ENCODE measurements at places on chromosomes 11 and 22.

DNA sequence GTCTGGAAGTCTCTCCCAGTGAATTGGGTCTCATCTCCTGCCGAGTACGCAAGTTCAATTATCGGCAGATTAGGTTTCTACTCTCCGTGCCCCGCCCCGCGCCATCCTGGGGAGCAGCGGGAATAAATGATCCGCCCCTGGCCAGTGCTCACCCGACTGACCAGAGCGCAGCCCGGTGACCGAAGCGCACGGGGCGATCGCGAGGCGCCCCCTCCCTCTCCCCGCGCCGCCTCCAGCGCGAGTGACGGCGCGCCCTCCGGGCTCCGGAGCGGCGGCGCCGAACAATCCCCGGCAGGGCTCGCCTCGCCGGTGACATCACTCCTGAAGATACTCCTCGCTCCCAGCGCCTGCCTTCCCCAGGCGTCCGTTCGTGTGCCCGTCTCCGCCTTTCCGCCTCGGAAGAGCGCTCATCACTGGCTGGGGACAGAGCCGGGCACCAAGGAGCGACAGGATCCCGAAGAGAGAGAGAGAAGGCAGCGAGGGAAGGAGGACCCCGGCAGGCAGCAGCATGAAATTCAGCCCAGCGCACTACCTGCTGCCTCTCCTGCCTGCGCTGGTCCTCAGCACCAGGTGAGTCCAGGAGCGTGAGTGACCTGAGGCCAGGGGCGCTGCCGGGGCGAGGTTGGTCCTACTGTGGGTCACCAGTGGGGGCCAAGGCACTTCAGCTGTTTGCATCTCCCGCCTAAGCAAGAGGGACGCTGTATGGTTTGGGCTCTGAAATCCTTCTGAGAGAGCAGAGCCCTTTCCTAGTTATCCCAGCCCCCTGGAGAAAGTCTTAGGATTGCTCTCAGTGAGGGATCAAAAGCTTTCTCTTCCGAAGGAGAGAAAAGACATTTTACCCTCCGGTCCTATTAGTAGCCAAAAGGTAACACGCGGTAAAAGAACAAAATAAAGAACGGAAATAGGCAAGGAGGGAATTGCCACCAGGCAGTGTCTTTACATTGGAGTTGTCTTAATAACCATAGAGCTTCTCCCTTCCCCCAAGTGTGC, at the start of gene LUZP2:
Gene LUZP2, plus strand, starts transcription at position 318 of the 990 bp plus-strand sequence.
- peak; percentile 33 for DNase-seq

- DNase-seq, result no peak
Observed at GRCh38 chr11:85805387-85805786, 5.6 kb downstream of the SYTL2 start.

DNA sequence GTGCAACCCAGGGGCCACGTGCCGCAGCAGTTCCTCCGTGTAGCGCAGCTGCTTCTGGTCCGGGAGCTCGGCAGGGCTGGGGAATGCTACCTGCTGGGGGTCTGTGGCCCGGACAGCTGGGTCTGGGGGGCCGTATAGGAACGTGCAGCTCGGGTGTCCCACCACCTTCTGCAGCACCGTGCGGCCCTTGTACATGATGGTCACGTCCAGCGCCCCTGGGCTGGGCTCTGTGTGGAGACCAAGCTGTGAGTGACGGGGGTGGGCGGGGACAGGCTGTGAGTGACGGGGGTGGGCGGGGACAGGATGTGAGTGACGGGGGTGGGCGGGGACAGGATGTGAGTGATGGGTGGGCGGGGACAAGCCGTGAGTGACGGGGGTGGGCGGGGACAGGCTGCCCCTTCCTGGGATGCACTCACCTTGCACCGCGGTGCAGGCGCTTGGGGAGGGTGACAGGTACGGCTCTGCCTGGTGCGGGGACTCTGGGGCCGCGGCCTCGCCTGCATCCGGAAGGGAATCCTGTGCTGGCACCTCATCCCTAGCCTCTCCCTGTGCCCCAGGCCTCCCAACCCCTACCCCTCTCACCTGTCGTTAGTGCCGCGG, 2.3 kb downstream of the IRF7 start:
- DNase-seq, result peak; percentile 38

DNA sequence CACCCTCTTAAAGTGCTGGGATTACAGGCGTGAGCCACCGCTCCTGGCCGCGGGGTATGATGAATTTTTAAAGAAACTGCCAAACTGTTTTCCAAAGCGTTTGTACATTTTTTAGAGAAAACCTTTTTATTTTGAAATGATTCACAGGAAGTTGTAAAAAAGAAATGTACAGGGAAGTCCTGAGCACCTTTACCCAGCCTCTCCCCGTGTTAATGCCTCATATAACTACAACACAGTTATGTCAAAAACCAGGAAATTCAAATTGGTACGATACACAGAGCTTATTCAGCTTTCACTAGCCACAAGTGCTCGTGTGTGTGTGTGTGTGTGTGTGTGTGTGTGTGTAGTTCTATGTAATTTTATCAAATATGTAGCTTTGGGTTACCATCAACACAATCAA, 7.0 kb upstream of the FAM118A start:
- DNase-seq, result no peak

GRCh38 chr11:110481523-110481922, 51.8 kb downstream of the FDX1 start:
- DNase-seq, result no peak

GRCh38 chr11:24297461-24297860, 199.4 kb upstream of the LUZP2 start:
- no peak for DNase-seq

- no peak for DNase-seq
Observed at GRCh38 chr11:257766-258493, 20.3 kb upstream of the NLRP6 start.

GRCh38 chr22:37343348-37343747, 61.0 kb downstream of the CYTH4 start:
- DNase-seq, result no peak

All from HEK293T (cell line).